ENCODE measurements at places on chromosomes 12 and 14.

DNA sequence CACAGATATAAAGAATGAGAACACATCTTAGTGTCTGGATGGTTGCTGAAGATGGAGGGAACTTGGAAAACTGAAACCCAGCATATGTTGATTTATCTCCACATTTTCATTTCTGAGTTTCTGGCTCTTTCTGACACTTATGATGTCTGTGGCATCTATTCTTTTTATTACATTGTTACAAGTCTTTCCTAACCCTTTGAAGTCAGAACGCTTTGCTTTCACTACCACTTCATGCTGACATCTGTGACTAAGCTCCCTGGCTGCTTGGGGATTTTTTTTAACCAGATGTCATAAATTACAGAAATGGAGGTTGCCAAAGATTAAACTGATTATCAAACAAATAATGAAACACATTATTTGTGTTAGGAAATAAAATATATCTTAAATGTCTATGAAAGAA is 188.7 kb downstream of the KITLG start:
- DNase-seq: no peak

DNA sequence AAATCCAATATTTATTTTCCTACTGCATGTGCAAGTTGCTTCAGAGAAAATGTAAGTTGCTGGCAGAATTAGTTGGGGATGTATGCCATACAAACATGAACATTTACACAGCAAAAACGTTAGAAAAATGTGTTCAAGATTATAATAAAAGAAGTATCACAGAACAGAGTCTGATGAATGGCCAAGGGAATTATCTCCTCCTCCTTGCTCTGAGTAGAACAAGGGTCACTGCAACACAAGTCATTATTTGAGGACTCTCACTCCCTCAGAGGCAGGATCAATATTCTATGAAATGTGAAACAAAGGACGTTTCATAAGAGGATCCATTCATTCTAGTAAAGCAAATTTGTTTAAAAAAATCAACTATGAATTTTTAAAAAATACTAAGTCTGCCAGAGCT is 177.8 kb downstream of the PRKD1 start:
- DNase-seq: no peak

DNA sequence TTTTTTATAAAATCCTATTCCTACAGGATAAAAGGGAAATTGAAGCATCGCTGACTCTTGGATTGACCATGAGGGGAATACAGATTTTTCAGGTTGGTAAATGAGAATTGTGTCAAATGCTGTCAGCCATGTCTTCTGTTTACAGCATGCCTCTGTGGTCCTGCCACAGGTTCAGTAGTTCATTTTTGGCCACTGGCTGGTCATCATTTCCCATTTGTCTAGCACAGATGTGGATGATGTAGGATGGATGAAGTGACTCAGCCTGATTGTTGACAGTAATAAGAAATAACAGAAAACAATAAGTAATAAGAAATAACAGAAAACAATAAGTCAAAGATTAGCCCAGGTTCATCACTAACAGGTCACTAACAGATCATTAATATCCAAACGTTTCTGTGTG is 59.8 kb downstream of the FRMD6 start:
- no peak for DNase-seq

GRCh38 chr12:27142101-27142721 is 59.8 kb upstream of the C12orf71 start:
- peak; percentile 84 for DNase-seq

- DNase-seq: no peak
These were observed 38.3 kb upstream of the FRMD6 start for GRCh38 chr14:51613416-51613815.

- peak; percentile 64 for DNase-seq
These were observed at the start of gene LRRC43 for GRCh38 chr12:122182887-122183587. Gene LRRC43, plus strand, starts transcription at chr12:122183123. Its CDS starts 22 bp downstream, at chr12:122183145.
